ENCODE measurements at places on chromosomes 5 and 9.

DNA sequence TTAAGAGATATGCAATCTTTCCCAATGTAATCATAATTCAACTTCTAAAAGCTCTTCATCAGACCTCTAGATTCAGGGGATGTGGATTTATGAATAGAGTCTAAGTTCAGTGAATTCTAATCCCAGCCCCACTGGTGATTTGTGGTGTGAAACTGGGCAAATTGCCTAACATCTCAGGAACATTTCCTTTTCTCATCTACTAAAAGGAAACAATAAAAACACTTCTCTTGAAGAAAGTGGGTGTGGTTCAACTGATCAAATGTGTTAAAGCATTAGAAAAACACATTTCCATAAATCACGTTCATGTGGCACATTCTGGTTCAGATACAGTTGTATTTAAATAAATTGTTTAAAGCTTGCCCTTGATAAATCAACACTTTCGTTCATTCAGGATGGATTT is 631.7 kb upstream of the CDH6 start:
- DNase-seq, result no peak

GRCh38 chr5:73625372-73625943 is 538 bp upstream of the ARHGEF28 start:
- DNase-seq, result no peak

DNA sequence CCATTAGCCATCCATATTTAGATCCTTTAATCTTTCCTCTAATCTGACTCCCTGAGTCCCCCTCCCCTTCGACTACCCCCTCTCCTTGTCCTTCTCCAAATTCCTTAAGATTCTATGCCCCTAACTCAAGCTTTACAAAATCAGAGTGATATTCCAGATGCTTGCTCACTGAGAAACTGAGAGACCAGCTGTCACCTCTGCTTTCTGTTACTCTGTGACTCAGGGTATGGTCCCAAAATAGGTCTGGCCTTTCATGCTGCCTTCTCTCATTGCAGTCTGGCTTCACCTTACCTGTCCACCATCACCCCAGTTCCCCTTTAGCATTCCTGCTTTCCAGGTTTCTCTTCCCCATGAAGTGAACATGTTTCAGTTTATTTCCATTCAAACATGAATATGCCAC is 383.3 kb upstream of the SLC30A5 start:
- DNase-seq, result no peak

DNA sequence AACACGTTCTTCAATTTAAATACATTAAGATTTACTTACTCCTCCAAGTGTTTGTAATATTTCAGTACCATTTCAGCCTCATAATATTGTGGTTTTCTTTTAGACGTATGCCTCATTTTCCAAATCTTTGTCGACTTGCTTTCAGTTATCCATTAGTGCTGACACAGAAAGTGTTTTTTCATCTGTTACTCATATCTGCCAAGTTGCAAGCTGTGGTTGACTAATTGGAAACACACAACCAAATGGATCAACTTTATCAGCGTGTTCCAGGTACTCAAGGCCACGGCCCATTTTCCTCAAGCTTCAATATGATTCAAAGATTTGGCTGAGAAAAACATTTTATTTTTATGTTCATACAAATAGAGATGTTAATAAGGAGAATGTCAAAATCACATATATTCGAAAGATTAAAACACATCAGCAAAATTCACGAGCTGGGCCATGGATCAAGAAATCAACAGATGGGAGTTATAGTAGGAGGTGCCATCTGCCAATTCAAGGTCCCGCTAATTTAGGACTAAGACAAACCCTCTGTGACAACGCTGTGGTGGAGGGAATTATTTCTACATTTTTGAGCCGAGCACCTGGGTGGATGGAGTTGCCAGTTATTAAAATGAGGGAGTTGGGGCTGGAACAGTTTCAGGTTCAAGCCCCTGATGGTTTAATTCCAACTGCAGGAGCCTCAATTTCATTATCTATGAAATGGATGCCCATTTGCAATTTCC is 27.2 kb upstream of the CCNJL start:
- DNase-seq, result no peak

- no peak for DNase-seq
These were observed 18.7 kb downstream of the XRCC4 start for GRCh38 chr5:83095957-83096539.

DNA sequence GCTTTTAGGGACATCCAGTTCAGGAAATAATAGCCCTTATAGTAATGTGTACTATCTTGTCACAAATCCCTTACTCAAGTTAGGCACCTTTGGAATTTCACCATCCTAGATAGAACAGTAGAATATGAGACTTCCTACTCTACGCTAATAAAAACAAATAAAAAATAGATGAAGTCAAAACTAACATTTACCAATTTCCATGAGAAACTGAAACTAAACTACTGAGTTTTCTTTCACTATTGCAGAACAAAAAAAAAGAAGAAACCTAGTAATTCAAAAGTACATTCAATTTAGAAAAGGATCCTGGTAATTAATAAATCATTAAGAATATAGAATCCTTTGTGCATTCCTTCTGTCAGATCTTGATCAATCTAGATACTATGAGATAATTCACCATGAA is 14.0 kb downstream of the STARD4 start:
- DNase-seq, result no peak

GRCh38 chr9:37079370-37080164 is 40.8 kb upstream of the ZCCHC7 start:
- peak; percentile 90 for DNase-seq

DNA sequence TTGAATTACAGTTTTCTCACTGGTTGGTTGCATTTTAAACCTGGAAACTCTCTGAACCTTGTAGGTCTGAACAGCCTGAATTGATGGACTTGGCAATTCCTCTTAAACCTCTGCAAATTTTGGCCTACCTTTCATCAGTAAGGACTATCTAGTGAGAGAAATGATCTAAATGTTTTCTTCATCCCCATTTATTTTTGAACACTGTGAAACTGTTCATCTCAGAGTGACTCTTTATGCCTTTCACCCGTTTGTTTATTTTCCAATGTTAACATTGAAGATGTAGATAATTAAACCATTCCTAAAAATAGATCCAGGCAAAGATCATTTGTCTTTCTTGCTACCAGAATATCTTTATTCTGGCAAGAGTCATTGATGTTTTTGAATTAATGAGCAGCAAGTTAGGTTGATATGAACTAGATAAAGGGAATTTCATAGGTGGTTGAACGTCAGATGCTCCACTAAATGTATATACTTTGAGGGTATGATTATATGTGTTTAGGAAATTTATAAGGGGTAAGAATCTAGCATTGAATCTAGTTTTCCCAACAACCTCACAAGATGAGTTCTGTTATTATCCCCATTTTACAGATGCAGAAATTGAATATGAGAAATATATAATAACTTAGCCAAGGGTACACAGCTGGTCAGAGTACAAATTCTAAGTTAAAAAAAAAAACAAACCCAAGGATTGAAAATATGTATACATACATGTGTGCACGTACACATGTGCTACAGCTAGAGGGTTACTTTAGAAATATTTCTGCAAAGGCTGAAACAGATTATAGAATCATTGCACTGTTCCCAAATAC is 3.4 kb downstream of the CPEB4 start:
- DNase-seq, result no peak

Data from T-helper 1 cell (primary cell).